ENCODE measurements at places on chromosomes 2 and 18. TPM values are rescaled to one million over a fixed set of nuclear protein-coding genes. Genes with fewer than 3 reads are reported as not detected.

GRCh38 chr2:41197781-41198180 lies 745.9 kb upstream of the SLC8A1 start:
- no peak overlapping the region for H3K4me3 ChIP-seq
- no peak for ATAC-seq
- no peaks in the 10 kb centered on the region for H3K27me3 ChIP-seq

- H3K4me1 ChIP-seq, result peaks cover 16% of the 10 kb centered on the region
- no peaks in the 10 kb centered on the region for H3K36me3 ChIP-seq
- H3K27me3 ChIP-seq, result no peaks in the 10 kb centered on the region
- peak overlapping the region; percentile 83 for H3K4me3 ChIP-seq
These were observed 46.8 kb downstream of the MRPS5 start for GRCh38 chr2:95074663-95075439.

GRCh38 chr2:46999084-46999483 lies 83.5 kb upstream of the MCFD2 start:
- H3K4me1 ChIP-seq, result peaks cover 8% of the 10 kb centered on the region
- H3K36me3 ChIP-seq, result peaks cover 73% of the 10 kb centered on the region
- peak overlapping the region; percentile 0 for H3K27ac ChIP-seq

RND3 gene
- total RNA-seq, result not detected

Data from activated T-helper 17 cell treated with anti-CD3 and anti-CD28 coated beads, Interleukin-2, amount 50 U/mL, for 72 hours (primary cell).